Aorta (tissue), 5 donors: ENCODE measurements at places on chromosomes 3 and 15. TPM values are rescaled to one million over a fixed set of nuclear protein-coding genes. Genes with fewer than 3 reads are reported as not detected.

PCBP4 gene
- 58.1 TPM for total RNA-seq

- DNase-seq = no peak
- H3K27me3 ChIP-seq = no peaks in the 10 kb centered on the region
- H3K36me3 ChIP-seq = no peaks in the 10 kb centered on the region
- H3K4me3 ChIP-seq = no peak overlapping the region
These were observed 25.0 kb downstream of the KCNMB2 start for GRCh38 chr3:178561239-178561638.

DNA sequence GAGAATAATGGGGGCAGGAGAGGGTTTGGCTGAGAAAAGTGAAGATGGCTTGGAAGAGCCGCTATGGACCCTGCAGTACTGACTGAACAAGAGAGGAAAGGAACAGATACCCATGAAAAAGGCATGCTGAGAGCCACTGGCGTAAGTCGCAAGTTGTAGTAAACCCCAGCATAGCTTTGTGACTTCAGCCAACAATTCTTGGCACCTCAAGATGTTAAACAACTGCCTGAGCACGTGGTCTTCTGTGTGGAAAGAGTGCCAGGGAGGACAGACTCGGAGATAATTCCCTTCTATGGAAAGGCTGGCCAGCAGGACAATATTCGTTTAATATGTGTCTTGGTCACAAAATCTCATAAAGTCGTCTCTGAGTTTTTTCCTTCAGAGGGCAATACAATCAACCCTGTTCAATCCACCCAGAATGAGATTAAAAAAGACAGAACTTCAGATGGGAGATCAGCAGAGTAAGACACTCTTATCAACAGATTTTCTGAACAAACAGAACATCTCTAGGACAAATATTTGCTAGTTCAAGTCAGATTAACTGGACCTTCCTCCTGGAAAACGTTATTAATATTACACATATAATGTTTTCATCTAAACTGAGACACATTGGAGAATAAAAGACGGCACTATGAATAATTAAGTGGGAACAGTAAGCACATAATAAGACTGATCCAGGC lies 49.2 kb downstream of the NEK10 start:
- peaks cover 3% of the 10 kb centered on the region for H3K4me1 ChIP-seq
- no peaks in the 10 kb centered on the region for H3K27me3 ChIP-seq
- no peaks in the 10 kb centered on the region for H3K36me3 ChIP-seq

- no peak overlapping the region for H3K27ac ChIP-seq
- peaks cover 3% of the 10 kb centered on the region for H3K4me1 ChIP-seq
- H3K27me3 ChIP-seq = no peaks in the 10 kb centered on the region
- no peak for DNase-seq
- H3K4me3 ChIP-seq = no peak overlapping the region
- no peaks in the 10 kb centered on the region for H3K36me3 ChIP-seq
These were observed 325.4 kb downstream of the FOXP1 start for GRCh38 chr3:71258116-71258515.

GRCh38 chr3:142888099-142888480 lies 793 bp downstream of the PCOLCE2 start:
- no peaks in the 10 kb centered on the region for H3K27me3 ChIP-seq
- no peak for DNase-seq
- no peaks in the 10 kb centered on the region for H3K4me1 ChIP-seq
- no peak overlapping the region for H3K27ac ChIP-seq
- H3K36me3 ChIP-seq = no peaks in the 10 kb centered on the region

- H3K4me1 ChIP-seq = no peaks in the 10 kb centered on the region
- no peaks in the 10 kb centered on the region for H3K27me3 ChIP-seq
- no peaks in the 10 kb centered on the region for H3K36me3 ChIP-seq
These were observed 74.0 kb upstream of the LINGO1 start for GRCh38 chr15:77706482-77707244.

GRCh38 chr15:85318048-85318731 lies 62.2 kb upstream of the AKAP13 start:
- H3K36me3 ChIP-seq = no peaks in the 10 kb centered on the region
- no peak overlapping the region for H3K4me3 ChIP-seq
- no peak for DNase-seq
- no peaks in the 10 kb centered on the region for H3K27me3 ChIP-seq
- no peak overlapping the region for H3K27ac ChIP-seq
- no peaks in the 10 kb centered on the region for H3K4me1 ChIP-seq

WNT5A gene
- total RNA-seq = 0.52 TPM

GRCh38 chr15:77974416-77975331 lies 102.8 kb downstream of the TBC1D2B start:
- no peaks in the 10 kb centered on the region for H3K4me1 ChIP-seq
- H3K27ac ChIP-seq = no peak overlapping the region
- no peaks in the 10 kb centered on the region for H3K36me3 ChIP-seq
- no peak overlapping the region for H3K4me3 ChIP-seq

PLSCR4 gene
- total RNA-seq = 69.7 TPM

- H3K27me3 ChIP-seq = no peaks in the 10 kb centered on the region
- H3K36me3 ChIP-seq = no peaks in the 10 kb centered on the region
- no peak for DNase-seq
- no peak overlapping the region for H3K27ac ChIP-seq
- peak overlapping the region; percentile 31 for H3K4me3 ChIP-seq
These were observed 22.4 kb downstream of the IGDCC3 start for GRCh38 chr15:65355173-65355987.

KLHL40 gene
- not detected for total RNA-seq

GRCh38 chr3:168139947-168140346 lies 44.2 kb upstream of the GOLIM4 start:
- H3K27ac ChIP-seq = no peak overlapping the region
- no peaks in the 10 kb centered on the region for H3K27me3 ChIP-seq
- H3K36me3 ChIP-seq = no peaks in the 10 kb centered on the region
- H3K4me1 ChIP-seq = no peaks in the 10 kb centered on the region
- no peak overlapping the region for H3K4me3 ChIP-seq
- DNase-seq = no peak

- no peaks in the 10 kb centered on the region for H3K27me3 ChIP-seq
- no peaks in the 10 kb centered on the region for H3K4me1 ChIP-seq
- no peak overlapping the region for H3K4me3 ChIP-seq
- H3K36me3 ChIP-seq = no peaks in the 10 kb centered on the region
- no peak overlapping the region for H3K27ac ChIP-seq
These were observed 37.6 kb upstream of the EPHB3 start for GRCh38 chr3:184523825-184524615.

GRCh38 chr3:111924283-111924682 lies 54.5 kb upstream of the ABHD10 start:
- H3K36me3 ChIP-seq = peaks cover 2% of the 10 kb centered on the region
- DNase-seq = peak; percentile 82
- H3K4me3 ChIP-seq = no peak overlapping the region
- peaks cover 4% of the 10 kb centered on the region for H3K4me1 ChIP-seq
- H3K27me3 ChIP-seq = no peaks in the 10 kb centered on the region
- no peak overlapping the region for H3K27ac ChIP-seq

CKMT1B gene
- total RNA-seq = not detected

KCNMB3 gene
- total RNA-seq = 3.6 TPM

GRCh38 chr15:101110681-101111569 lies 140.9 kb downstream of the CHSY1 start:
- no peaks in the 10 kb centered on the region for H3K36me3 ChIP-seq
- H3K27me3 ChIP-seq = no peaks in the 10 kb centered on the region
- H3K27ac ChIP-seq = no peak overlapping the region

MYRIP gene
- total RNA-seq = 10.3 TPM
